ENCODE measurements at places on chromosomes 3 and 15.

DNA sequence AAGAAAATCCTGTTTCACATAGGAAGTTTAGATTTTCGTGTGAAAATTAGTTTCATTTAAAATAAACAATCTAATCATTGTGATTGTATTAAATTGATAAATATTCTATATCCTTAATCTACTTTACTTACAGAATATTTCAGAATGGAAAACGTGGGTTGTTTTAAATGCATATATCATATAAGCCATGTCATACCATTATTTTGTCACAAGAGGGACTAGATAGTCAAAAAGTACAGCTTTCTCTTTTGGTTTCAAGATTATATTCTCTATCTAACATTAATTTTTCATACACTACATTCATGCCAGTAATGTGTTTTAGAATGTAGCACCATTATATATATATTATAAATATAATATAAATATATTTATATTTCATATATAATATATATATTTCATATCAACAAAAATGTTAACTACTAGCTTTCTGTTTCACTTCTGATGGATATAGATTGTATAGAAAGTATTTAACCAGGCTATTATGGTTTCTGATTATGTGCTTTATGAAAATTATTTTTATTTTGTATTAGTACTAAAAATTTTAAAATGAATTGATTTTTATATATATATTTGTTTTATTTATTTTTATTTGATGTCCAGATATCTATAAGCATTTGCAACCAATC, 45.3 kb downstream of the OSTN start:
- no peak for DNase-seq

DNA sequence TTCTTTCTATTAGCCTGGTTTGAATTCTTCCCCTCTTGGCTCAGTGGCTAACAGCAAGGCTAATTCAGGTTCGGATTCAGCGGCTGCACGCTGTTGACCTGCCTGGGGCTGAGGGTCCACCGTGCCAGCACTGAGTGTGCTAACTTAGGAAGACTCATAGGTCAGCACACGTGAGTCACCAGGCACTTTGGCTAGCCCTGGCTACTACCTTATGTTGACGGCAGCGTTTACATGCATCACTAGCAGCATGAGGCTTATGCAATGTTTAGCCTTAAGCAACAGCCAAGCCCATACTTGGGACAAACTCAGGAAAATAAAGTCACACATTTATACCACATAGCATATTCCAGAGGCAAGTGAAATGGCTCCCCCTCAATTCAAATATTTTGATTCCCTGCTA, 137.7 kb downstream of the RAB11A start:
- DNase-seq, result no peak

DNA sequence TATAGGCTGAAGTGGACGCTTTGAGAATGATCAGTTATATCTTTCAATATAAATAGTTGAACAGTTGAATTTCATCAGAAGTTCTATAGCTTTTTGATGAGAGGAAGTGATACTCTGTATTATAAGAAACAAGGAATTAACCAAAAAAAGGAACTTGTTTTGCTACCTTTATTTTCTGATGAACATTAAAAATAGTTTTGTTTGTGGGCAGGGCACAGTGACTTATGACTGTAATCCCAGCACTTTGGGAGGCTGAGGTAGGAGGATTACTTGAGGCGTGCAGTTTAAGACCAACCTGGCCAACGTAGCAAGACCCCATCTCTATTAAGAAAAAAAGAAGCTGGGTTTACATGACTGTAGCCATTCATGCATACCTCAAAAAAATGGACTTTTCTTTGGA, 16.7 kb downstream of the BLOC1S6 start:
- DNase-seq, result no peak

GRCh38 chr3:106333911-106334618, 465.3 kb upstream of the CBLB start:
- no peak for DNase-seq

GRCh38 chr3:111418391-111418790, 123.6 kb upstream of the CD96 start:
- no peak for DNase-seq

DNA sequence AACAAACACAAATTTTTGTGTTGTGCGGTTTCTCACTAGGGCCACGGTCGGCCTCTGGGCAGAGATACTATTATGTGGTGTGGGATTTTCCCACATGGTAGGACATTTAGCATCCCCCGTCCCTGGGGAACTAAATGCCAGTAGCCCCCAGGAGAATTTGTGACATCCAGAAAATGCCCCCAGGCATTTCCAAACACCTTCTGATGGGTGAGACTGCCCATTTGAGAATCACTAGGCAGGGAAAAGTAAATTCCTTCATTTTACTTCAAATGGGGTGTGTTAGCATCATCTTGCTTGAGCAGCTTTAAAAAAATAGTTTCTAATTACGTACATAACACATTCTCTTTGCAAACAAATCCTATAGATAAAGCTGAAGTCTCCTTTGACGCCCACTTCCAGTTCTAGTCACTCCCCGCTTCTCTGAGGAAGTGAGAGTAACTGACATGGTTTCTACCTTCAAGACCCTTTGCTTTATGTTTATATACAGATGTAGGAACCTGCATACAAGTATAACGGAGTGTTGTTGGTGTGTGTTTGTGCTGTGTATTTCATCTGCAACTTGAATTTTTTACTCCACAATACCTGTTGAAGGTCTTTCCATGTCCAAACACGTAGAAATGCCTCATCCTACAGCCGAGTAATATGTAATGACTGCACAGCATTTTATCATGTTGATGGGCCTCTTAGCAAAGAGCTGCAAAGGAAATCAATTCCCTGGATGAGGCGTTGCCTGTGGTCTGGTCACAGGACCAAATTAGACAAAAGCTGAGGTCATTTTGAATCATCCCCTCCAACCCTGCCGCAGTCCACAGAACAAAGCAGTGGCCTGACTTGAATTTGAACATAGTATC, 31.4 kb upstream of the ZBTB38 start:
- no peak for DNase-seq

GRCh38 chr3:24598695-24599470, 104.2 kb upstream of the THRB start:
- no peak for DNase-seq

DNA sequence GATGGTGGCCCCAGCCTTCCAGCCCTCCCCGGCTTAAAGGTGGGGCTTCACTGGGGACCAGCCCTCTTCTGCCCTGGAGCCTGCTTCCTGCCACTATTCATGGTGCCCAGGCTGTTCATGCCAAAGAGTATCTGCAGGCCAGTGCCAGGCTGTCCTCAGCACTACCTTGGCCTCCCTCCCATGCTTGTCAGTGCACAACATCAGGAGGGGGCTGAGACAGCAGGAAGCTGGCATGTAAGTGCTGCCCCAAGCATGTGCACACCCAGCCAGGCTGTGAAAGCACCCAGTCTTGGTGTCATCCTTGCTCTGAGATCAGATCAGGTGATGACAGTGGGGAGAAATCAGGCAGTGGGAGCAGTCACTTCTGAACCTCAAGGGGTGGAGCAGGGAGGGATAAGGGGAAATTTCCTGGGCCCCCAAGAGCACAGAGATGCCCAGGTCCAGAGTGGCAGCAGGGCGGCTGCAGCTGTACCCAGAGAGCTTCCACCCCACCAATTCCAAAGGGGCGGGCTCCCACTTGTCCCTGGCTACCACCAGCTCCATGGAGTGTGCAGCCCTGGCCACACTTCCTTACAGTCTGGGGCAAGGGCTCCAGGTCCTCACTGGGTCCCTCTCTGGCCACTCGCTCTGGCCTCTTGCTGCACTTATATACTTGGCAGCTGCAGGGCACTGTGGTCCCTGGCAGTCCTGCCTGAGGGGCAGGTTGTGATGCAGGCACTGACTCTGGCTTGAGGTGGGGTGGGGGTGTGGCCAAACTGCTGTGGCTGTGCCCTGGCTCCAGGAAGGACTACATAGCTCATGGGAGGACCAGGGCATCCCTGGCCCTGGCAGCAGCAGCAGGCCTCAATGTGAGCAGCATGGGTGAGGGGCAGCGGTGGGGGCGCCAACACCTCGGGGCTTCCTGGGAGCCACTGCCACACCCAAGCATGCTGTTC, 91.4 kb upstream of the TNFSF10 start:
- no peak for DNase-seq

DNA sequence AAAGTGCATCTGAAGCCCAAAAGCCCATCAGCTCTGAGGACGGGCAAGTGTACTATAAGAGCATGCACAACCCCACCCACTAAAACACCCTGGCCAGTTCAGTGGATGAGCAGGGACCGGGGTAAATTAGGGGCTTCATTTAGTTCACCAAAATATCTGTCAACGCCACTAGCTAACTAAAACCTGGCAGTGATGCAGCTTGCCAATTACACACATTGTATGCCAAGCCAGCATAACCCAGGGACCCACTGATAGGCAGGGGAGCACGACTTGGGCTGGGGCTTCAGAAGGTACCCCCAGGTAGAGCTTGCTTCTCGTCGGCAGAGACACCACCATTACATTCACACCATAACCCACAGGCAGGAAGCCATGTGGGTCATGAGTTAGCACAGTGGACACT, 47.0 kb downstream of the PTPN23 start:
- no peak for DNase-seq

GRCh38 chr3:14440168-14440518, 37.7 kb downstream of the SLC6A6 start:
- DNase-seq, result no peak

- DNase-seq, result no peak
Measured at GRCh38 chr3:101243285-101244211, 76.8 kb downstream of the IMPG2 start.

GRCh38 chr3:17195856-17196604, 311.3 kb downstream of the PLCL2 start:
- DNase-seq, result no peak

GRCh38 chr15:61752001-61752400, 308.2 kb downstream of the VPS13C start:
- no peak for DNase-seq

DNA sequence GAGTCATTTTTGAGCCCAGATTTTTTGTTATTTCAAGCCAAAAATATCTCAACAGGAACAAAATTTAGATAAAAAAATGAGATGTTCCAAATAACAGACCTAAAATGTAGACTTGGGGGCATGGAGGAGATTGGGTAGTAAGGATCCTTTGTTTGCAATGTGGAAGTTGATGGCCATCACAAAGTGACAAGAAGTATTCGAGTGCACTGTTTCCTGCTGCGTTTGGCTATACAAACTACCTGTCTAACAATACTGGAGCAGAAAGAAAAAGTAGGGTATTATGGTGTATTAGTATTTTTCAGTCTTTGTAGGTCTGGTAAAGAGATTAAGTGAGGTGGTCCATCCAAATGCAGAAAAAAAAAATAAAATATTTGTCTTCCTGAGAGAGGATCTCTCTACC, 284.2 kb downstream of the C3orf38 start:
- DNase-seq, result no peak

DNA sequence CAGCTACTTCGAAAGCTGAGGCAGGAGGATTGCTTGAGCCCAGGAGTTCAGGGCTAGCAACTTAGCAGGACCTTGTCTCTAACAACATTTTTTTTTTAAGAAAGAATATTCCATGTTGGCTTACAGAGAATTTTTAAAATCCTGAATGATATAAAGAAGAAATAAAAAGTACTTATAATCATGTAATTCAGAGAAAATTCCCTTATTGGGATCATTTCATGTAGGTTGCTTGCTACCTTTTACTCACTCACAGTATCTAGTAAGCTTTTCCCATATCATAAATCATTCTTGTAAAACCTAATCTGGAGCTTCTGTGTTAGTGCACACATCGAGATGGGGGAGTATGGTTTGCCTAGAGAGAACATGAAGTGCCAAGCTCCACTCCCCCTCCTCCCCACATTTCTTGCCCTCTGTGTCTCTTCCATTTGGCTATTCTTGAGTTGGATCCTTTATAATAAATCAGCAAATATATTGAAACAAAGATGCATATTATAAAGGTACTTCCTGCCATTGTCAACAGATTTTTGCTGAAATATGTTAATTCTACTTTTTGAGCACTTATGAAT, 13.6 kb downstream of the TF start:
- no peak for DNase-seq

DNA sequence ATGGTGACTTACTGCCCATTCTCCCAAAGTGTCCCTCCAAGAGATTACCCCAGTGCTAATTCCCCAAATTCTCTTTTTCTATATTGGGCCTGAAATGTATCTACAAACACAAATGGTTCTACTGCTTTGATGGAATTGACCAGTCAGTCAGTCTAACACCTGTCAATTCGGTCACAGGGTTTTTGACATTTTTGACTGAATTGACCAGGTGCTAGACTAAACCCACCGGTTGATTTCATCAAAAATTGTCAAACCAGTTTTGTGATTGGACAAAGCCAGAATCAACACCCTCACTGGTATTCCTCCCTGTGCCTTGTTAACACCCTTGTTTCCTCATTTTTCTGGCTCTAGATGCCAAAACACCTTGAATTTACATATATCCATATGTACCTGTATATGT, 398.4 kb upstream of the NR2F2 start:
- DNase-seq, result no peak

GRCh38 chr3:126289096-126289495, 68.1 kb downstream of the KLF15 start:
- DNase-seq, result no peak

- no peak for DNase-seq
Measured at GRCh38 chr15:62920682-62921502, 121.7 kb upstream of the TPM1 start.

DNA sequence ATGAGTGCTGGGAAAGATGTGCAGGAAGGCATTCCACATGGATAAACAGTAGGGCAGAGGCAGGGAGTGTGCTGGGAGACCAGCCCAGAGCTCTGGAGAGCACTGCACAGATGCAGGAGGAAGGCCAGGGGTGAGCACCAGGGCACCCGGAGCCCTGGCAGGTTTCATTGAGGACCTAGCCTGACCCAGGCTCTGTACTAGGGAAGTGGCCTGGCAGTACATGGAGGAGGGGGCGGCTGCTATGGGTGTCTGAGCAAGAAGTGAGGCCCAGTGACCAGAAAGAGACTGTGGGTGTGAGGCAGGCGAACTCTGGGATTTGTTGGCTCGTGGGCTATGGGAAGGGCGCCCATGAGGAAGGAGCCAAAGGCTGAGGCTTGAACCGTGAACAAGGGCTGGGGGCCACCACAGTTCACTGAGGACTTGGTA, 139.1 kb downstream of the DNAJB8 start:
- peak; percentile 15 for DNase-seq

GRCh38 chr3:181265750-181266333, 276.3 kb upstream of the DNAJC19 start:
- no peak for DNase-seq

DNA sequence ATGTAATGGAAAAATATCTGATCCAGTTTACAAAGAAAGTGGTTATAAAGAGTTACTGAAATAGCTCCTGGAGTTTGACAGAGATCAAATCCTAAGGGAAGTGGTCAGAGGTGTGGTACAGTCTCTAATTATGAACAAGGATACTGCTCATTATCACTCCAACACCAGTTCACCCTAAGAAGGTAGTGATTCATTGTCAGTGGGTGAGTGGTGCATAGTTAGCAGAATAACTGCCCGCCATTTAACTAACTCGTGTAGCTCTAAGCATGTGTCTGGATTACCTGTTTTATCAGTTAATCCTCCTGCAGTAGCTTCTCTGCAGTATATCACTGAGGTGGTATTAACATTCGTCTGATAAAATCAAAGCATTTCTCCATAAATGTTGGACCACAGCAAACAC, 700.1 kb downstream of the NLGN1 start:
- no peak for DNase-seq

GRCh38 chr3:61927332-61927731, 366.0 kb downstream of the PTPRG start:
- DNase-seq, result peak; percentile 96
